Non-pigmented ciliary epithelial cell (primary cell): ENCODE measurements at places on chromosomes 1 and 21.

- DNase-seq: no peak
These were observed 11.9 kb downstream of the KIF21B start for GRCh38 chr1:201011616-201012015.

- DNase-seq: no peak
These were observed 589.7 kb downstream of the PTPRU start for GRCh38 chr1:29825941-29826415.

DNA sequence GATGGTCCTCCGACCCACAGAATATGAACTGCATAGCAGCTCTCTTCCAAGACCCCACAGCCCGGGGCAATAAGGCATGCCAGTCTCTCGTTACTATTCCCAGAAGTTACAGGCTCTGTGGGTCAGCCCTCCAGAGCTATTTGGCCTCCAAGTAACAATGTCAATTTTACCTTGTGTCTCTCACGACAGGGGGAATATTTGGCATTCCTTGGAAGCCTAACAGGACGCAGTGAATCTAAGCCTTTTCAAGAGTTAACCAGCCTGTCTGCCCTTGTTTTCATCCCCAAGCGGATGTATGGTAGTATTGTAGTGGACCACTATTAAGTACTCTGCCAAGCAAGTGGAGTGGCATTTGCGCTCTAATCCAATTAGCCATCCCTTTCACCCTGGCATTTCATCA lies 24.4 kb upstream of the GNG4 start:
- no peak for DNase-seq

- no peak for DNase-seq
These were observed 166.4 kb downstream of the PSMG1 start for GRCh38 chr21:39016740-39017315.

DNA sequence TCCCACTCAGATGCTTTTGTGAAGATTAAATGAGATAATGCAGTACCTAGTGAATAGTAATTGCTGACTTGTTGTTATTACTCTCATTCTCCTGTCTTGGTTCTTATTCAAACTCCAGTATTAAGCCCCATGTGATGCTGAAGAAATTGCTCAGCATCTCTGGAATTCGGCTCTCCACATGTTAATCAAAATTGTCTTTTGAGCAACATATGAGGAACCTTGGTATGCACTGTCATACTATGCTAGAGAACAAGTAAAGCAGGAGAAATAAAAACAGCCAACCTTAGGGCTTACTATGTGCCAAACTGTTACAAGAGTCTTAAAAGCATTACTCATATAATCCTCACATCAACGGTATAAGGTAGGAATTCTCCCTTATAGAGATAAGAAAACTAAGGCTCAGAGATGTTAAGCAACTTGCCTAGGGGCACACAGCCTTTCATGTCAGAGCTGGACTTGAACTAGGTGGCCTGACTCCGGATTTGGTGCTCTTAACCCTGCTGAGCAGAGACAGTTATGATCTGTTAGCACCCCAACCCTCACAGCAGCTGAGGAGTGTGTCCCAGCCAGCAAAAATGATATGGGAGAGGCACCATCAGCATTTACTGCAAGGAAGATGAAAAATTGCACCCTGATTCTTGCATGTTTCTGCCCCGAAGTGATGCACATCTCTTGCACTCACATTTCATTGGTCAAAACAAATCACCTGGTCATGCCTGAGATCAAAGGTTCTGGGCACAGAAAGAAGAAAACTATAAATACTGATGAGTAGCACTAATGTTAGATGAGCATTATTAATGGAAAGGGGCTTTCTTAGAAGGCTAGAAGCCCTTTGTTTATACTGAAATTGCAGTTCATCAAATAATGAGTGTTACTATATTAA lies 102.3 kb downstream of the OMA1 start:
- no peak for DNase-seq

- DNase-seq: no peak
These were observed 832.3 kb downstream of the LTN1 start for GRCh38 chr21:28160378-28160777.

DNA sequence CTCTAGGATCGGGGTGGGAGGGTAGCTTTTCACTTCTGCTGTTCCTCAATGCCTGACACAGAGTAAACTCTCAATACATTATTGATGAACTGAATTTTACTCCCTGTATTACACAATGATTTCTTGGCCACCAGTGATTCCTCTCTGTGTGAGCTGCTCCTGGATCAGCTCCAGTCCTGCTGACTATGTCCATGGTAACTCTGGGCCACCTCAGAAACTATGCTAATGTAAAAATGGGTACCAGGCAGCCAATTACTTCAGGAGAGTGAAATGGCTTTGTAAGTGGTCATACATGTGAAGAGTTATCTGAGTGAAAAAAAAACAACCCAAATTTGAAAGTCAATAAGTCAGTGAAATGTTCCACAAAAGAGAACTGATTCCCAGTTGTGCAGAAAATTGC lies 311.0 kb downstream of the KCNH1 start:
- DNase-seq: no peak

GRCh38 chr1:22791831-22792347 lies 81.2 kb downstream of the EPHB2 start:
- DNase-seq: no peak

- DNase-seq: no peak
These were observed 12.6 kb downstream of the S100A11 start for GRCh38 chr1:152024223-152024622.

GRCh38 chr1:24379733-24380315 lies 33.8 kb downstream of the STPG1 start:
- DNase-seq: no peak

GRCh38 chr1:214551436-214552173 lies at the start of gene PTPN14:
TSS of gene PTPN14 (minus strand) at chr1:214551602. CDS start at chr1:214464803, 86,799 bp downstream.
- DNase-seq: peak; percentile 86

DNA sequence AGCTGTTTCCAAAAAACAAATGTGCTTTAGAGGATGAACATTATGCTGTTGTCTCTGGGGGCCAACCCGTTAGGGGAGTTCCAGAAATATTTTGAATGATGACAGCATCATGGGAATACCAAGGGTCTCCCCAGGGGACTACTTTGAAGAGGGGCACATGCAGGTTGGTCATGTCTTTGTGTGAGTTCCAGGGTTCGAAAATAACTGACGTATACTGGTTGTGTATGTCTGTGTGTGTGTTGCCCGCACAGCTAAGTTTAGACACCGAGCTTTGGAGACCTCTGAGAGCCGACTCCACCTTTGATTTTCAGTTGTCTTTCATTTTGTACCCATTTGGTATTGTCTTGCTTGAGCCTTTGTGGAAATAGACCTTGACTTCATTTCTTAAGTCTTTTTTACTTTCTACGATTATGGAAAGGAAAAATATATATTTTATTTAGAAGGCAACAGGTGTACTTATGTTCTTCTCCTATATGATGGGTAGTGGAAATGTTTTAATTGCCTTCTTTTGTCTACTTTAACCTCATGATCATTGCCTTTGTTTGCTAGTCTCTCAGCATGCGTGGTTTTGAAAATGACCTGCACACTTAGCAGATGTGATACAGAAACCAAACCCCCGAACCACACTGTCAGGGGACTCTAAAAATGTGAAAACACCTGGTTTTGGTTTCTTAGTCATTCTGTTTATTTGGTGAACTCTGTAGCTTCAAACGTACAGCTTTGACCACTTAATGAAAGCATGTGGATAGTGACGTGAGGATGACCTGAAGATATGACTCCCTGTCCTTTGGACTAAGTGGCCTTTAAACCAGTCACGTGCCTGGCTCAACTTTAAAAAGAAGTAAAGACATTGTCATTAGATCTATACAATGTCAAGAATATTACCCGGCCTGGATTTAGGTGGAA lies 56.5 kb downstream of the GALNT2 start:
- DNase-seq: no peak

GRCh38 chr1:35748326-35748725 lies 21.5 kb downstream of the CLSPN start:
- DNase-seq: no peak

DNA sequence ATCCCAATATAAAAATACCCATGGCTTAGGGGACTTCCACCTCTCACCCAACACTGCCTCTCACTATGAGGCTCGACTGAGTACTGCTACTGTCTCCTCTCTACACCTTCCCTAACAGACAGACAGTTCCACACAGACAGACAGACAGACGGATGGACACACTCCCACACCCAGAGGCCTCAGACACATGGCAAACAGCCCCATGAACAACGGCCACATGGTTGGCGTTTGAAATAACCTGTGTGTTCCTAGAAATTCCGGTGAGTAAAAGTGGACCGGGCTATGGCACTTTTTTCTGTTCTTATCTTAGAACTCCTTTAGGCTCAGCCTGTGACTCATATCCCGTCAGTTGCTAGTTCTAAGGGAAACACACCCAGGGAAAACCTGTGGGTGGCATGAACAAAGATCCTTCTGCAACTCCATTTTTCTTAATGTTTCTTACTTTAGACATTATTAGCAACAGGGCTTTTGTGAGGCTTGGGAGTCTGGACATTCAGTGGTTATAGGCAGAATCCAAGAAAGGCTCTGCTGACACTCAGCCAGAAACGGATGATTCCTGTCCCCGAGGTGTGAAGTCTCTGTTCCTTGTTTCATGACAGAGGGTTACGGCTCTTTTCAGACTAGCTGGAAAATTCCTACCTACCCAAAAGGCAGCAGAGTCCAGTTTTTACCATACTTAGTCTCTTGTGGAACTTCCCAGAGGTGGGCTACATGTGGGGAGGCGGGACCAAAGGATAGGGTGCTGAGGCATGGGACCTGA lies 90.5 kb upstream of the TLR5 start:
- peak; percentile 78 for DNase-seq

- DNase-seq: no peak
These were observed 60.8 kb downstream of the PGM1 start for GRCh38 chr1:63653976-63654375.
